Stimulated activated CD8-positive, alpha-beta memory T cell treated with anti-CD3 and anti-CD28 coated beads, Interleukin-2, amount 100 ng/mL, for 48 hours (primary cell): ENCODE measurements at places on chromosomes 16 and 17.

DNA sequence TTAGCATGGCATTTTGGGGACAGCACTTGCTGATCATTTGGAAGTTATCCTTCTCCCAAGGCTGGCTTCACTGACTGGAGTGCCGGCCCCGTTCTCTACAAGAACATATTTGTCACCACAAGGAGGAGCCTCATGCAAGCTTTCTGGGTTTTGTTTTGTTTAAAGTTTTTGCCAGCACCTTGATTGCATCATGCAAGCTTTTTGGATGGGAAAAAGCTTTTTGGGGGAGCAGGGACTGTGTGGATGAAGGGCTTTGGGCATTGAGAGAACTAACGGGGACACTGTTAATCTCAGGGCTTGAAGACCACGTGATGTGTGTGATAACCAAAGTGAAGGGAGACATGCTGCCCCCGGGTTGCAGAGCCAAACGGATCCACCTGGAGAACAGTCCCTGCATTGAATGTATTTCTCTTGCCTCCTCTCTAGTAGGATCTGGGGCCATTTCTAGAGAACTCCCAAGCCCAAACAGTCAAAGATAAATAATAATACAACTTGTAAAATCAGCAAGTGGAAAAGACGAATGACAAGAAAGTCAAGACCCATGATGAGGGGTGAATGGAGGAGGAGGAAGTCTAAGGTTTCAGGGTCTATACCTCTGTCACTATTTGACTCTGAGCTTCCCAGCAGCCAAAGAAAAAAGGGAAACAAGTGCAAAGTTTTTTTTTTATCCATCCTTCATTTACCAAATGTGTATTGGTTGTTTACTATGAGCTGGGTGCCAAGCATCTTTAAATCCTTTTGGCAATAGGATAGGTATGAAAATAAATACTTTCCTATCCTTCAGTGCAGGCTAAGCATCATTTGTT is 17.2 kb downstream of the TMEM114 start:
- no peak for DNase-seq

DNA sequence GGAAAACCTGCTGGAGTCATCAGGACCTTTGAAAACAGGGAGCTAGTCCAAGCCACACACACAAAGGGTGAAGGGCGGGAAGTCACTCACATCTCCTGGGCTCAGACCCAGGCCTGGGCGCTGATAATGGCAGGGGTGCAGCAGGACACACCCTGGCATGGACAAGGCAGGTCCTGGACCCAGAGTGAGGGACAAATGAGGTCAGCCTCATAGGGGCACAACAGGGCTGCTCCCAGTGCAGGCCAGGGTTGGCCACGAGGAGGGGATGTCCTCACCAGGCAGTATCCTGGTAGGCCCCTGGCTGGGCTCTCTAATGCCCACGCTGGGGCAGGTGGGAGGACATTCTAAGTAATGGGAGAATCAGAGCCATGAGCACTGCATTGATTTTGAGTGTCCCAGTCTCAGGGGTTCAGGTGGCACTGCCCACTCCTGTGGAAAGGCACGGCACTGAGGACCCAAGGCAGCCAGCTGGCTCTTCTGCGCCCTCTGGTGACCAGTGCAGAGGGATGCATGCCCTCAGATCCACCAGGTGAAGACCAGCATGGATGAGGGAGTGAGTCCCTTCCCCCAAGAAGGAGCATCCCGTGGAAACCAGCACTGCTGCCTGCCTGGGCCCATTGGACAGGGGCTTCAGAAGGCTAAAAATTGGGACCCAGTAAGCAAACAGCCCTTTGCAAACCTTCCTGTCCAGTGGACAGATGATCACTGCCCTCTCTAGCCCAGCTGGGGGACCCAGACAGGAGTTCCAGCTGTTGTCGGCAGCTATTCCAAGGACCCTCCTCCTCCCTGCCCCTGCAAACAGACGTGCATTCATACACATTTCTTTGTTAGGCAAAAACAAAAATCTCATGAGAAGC is 23.4 kb upstream of the SREBF1 start:
- DNase-seq: peak; percentile 45

- no peak for DNase-seq
Measured at GRCh38 chr17:8275421-8276290, 12.8 kb upstream of the RANGRF start.

GRCh38 chr16:13896543-13897182 is 23.3 kb upstream of the ERCC4 start:
- DNase-seq: no peak

- DNase-seq: no peak
Measured at GRCh38 chr17:78418326-78419026, 40.0 kb downstream of the PGS1 start.

GRCh38 chr16:27355610-27356009 is 41.8 kb downstream of the IL4R start:
- DNase-seq: no peak
